Stimulated activated CD8-positive, alpha-beta memory T cell treated with anti-CD3 and anti-CD28 coated beads, Interleukin-2, amount 100 ng/mL, for 1 hour (primary cell): ENCODE measurements at places on chromosomes 7 and 10.

DNA sequence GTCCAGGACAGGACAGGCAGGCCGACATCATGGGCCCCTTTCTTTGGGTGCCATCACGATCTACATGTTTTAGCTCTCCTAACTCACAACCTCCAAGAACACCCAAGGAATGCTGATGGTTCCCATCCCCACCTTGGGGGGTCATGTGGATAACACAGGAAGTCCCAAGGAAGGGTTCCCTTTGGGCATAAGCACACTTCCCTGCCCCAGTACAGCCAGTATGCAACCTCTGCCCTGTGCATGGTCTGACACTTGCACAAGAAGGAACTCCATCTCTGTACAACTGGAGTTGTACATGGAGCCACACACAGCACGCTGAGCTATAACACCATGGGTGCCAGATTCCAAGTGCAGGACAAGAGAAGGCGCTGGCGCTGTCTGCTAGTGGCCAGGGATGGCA, 11.0 kb downstream of the MAT1A start:
- no peak for DNase-seq

DNA sequence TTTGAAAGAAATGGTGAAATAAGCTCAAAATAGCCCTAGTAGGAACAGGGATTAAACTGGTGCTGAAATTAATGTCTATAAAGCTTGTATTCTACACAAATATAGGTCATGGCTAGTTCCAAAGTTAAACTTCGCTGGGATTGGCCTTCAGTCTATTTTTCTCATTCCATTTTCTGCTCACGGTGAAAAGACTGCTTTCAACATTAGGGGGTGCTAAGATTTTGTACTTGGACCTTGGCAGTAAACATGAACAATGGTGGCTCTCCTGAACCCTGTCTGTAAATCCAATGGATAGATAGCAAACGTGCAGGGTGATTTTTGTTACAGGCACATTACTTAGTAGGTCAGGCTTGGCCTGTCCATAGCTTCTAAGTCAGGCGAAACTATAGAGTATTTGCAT, 36.0 kb upstream of the RSU1 start:
- DNase-seq: no peak

DNA sequence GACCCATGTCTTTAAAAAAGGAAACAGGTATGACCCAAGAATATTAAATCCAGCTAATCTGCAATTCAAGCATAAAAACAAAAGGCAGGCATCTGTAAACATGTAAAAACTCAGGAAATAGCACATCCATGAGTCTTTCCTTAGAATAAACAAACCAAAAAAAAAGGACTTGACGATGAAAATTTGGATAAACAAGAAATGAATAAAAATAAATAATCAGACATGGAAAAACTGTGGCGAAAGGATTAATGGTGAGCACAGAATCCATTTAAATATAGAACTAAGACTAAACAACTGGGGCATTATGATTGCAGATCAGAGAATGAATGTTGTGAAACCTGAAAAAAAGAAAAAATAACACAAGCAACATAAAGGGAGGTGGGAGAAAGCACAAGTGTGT, 170.1 kb downstream of the DOCK4 start:
- no peak for DNase-seq

GRCh38 chr7:64183126-64183742, 23.8 kb upstream of the ZNF735 start:
- DNase-seq: no peak

- DNase-seq: no peak
These were observed 10.7 kb upstream of the REPIN1 start for GRCh38 chr7:150357771-150358427.
